WTC11 (cell line): ENCODE measurements at places on chromosomes 3 and 15.

GRCh38 chr15:60152386-60152785 is 148.3 kb downstream of the FOXB1 start:
- no peak for DNase-seq

GRCh38 chr3:4548356-4548755 is 55.2 kb downstream of the ITPR1 start:
- DNase-seq: no peak

DNA sequence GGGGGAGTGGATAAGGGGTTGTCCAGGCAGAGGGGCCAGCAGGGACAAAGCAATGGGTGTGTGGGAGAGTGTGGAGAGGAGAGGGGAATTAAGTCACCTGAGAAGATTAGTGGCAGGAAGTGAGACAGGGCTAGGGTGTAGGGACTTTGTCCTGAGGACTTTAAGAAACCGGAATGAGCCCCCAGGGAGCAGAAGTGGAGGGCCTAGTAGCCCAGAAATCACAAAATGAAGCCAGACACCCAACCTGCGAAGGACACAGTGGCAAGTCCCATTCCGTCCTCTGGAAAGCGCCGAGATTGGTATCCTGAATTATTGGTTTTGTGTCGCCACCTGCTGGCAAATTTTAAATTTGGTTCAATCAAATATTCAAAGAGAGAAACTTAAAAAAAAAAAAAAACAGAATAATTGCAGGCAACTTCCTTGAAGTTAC is 78.0 kb upstream of the SLC25A36 start:
- DNase-seq: peak; percentile 58

GRCh38 chr3:138945709-138946662 is 951 bp downstream of the FOXL2 start:
- DNase-seq: peak; percentile 71

DNA sequence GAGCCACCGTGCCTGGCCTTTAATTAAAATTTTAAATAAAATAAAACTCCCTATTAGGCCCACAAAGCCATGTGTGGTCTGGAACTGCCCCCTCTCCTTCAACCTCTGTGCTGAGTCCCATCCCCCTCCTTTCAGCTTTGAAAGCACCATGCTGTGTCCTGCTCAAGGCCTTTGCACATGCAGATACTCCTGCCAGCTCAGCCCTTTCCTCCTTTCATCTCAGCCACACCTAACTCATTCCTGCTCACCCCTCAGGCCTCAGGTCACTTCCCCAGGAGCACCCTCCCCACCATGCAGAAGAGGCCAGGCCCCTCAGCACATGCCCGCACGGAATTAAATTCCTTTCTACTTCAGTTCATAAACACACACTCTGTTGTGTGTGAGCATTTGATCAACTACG is 28.1 kb downstream of the ATRIP start:
- peak; percentile 78 for DNase-seq

GRCh38 chr15:98196371-98196770 is 235.9 kb downstream of the ARRDC4 start:
- DNase-seq: no peak

DNA sequence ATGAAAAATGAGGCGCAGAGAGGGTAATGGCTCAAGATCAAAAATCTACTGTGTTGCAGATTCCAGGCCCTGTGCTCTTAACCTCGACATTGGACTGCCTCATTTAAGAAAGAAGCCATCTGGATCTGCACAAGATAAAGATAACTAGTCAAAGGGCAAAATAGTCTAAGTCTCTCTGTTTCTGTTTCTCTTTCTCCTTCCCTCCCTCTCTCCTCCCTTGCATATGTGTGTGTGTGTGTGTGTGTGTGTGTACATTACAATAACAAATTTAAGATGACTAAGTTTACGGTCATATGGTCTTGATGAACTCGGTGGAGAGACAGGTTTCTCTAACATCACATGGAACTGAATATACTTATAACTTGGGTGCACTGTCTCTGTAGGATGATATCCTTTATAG is 69.2 kb downstream of the MEIS2 start:
- DNase-seq: no peak

- DNase-seq: no peak
These were observed 413.4 kb downstream of the MAGI1 start for GRCh38 chr3:65625305-65625704.

DNA sequence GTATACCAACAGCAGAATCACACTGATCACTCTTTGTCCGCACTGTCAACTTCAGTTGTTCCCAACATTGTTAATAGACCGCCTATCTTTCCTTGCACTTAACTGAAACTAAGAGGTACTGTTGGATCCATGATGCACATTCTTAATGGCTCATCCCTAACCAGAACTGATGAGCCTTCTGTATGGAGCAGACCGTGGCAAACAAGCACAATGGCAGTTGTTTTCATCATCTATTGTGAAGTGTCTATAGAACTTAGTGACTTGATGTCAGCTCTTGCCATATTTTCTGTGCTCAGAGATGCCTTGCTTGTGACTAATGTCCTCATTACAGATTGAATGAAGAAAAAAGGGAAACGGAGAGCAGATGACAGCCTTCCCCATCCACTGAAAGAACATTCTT is 347.4 kb downstream of the NLGN1 start:
- DNase-seq: no peak

DNA sequence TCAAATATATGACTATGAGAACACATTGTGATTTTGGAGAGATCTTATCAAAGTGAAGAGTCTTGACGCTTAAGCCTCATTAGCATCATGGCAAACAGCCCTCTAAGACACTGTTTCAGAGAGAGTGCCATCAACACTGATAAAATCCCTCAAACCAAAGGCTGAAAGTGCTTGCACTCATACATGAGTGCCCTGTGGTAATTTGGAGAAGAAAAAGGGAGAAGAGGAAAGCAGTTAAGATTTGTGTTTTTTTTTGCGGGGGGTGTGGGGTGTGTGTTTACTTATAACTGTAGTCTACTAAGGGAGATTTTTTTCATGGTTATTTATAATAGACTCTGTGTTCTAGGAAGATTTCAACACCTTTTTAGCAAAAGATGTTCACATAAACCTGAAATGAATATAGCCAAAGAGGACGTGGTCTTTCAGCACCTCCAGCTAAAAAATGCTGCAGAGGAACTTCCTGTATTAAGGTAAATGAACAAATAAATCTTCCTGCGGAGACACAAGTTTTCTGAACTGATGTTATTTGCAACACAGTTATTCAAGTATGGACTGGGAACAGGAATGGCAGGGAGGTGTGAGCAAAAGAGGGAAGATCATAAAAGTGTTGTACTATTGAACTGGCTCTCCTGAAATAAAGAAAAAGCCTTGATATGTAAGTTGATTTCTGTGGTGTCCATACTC is 81.9 kb upstream of the TGFBR2 start:
- no peak for DNase-seq

GRCh38 chr15:73987681-73988444 is 4.2 kb downstream of the STOML1 start:
- no peak for DNase-seq

GRCh38 chr3:30819067-30819798 is 75.2 kb downstream of the GADL1 start:
- no peak for DNase-seq

DNA sequence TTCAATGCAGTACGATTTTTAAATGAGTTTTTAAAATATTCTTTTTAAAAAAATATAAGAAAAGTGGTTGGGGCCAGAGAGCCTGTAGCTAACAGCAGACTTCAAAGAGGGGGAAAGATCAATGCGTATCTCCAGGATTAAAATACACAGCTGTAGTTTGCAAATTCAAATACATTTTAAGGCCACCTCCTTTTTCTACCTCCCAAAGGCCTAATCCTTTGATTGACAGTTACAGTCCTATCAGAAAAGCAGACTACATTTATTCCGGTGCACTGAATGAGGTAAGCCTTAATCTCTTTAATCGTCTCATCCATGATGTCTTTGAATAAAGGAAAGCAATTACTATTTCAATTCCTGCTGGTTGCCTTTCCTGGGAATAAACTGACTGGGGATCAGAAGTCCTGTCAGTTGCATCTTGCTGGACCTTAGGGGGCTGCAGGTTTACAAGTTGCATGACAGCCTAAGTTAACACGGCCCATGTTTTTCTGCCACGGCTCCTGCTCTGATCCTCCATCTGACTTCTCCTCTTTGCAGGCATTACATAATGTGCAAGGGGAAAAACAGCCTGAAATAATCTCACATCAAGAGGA is 51.7 kb downstream of the CADPS start:
- DNase-seq: no peak

DNA sequence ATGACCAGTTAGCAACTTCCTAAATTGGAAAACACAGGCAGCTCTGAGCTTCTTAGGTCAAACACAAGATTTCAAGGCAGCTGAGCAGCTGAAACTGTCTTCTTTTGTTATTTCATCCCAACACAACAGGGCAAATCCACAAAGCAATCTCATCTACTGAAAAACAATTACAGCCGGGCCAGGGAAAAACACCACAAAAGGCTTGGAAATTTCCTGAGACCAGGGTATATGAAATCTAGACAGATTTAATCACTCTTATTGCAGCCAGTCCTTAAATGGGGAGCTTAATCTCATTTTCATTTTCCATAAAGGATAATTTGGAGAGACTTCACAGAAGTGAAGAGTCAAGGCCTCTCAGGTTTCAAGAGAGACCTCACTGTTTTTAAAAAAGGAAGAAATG is 181.8 kb downstream of the SSR3 start:
- DNase-seq: no peak

GRCh38 chr3:136068708-136069107 is 103.2 kb downstream of the PPP2R3A start:
- no peak for DNase-seq

- no peak for DNase-seq
These were observed 84.0 kb upstream of the SEC13 start for GRCh38 chr3:10404876-10405275.

DNA sequence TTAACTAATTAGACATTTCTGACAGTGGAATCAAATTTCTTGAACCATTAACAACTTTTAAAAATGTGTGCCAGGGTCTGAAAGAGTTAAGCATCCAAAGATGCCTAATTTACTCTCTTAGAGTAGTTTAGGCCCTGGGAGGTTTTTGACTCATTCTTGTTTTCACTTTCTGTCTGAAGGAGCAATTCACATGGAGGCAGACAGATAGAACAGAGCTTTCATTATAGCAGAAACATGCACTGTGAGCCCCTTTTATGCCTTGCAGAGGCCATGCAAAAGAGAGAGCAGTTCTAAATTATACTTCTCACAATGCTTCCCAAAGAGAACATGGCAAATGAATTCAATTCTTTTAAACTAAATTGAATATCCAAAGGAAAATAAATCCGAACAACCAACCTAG is 554.8 kb downstream of the MFSD1 start:
- no peak for DNase-seq

DNA sequence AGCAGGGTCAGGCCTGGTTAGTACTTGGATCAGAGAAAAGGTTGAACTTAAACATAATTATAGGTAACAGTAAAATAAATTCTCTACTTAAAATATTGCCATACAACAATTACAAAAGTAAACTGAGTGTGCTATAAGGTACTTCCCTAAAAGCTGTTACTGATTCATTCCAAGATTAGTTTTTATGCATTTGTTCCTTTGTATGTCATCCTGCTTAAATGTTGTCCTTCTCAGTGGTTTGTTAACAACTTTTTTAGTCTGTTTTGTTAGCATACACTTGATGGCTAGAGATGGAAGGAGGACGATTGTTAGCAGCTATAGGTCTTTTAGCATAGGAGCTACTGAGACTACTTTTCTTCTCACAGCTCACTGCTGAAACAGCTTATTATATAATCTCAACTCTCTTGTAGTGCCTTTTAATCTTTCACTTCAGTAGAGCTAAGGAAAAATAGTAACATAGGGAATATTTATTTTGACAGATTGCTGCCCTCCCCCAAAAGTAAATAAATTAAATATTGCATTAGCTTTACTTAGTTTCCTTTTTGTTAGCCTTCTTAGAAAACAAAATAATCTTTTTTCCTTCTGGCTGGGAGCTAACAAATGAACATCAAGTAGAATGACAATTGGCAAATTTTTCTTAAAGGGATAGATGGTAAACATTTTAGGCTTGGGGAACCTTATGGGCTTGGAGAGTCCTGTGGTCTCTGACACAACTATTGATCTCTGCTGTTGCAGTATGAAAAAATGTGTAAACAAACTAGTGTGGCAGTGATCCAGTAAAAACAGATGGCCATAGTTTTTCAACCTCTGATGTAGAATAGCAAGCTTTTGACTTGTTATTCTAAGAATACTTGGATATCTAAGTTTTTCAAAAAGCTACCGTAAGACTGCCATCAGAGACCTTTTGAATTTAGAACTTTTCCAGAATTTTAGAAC is 39.5 kb downstream of the USP8 start:
- no peak for DNase-seq

GRCh38 chr3:127407026-127407939 is 119.4 kb upstream of the PRR20G start:
- DNase-seq: no peak
